M059J (cell line): ENCODE measurements at places on chromosomes 11 and 22. TPM values are rescaled to one million over a fixed set of nuclear protein-coding genes. Genes with fewer than 3 reads are reported as not detected.

GRCh38 chr11:121478895-121479697 is 26.3 kb upstream of the SORL1-AS1 start:
- no peak for DNase-seq

Gene CD59
- 611 and 742 TPM in 2 replicates for total RNA-seq

DNA sequence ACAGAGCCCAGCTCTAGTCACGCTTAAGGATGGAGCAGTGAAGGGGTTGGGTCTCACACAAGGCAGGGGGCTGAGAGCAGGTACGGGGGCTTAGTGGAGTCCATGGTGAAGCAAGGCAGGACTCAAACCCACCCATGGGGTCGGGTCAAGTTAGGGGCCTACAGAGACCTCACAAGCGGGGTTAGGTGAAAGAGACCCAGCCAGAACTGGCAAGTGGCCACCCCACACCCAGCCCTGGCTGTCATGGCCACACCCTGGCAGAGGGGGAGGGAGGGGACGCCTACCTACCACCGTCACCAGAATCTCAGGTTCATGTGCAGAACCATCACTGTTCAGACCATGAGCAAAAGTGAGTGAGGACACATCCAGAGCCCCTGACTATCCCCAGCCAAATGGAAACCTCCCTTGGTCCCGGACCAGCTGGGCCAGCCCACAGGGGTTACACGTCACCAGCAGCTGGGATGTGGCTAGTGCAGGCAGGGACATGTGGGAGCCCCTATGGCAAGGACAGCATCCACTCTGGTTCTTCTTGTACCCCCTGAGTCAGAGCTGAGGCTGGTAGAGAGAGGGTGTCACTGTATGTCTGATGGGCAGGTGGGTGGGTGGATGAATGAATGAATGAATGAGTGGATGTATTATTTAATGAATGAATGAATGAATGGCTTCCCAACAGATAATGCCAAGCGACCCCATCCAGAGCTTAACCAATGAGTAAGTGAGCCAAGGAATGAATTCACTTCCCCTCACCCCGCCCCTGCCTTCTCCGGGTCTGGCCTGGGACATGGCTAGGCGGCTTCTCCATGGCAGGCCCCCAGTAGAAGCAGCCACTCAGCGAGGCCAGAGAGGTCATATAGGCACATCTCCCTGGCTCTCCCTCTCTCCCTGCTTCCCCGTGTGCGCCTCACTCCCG is 681.6 kb downstream of the TBC1D22A start:
- no peak for DNase-seq

DNA sequence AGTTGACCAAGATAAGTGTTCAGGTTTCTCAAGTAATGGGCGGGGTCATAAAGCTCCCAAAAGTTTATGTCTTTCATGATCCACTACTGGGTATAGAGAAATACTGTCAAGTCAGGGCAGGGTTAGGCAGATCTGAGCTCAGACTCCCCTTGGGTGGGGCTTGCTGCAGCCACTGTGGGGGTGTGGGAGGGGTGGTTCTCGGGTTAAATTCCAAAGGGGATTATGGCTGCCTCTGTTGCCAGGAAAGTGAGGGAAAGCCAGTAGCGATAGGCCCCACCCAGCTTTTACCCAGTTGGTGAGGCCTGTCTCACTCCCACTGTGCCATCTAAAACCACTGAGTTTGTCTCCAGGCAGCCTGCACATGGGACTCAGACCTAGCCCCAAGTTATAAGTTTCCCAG is 37.8 kb downstream of the DLG2 start:
- no peak for DNase-seq

Gene FOLR2
- total RNA-seq = not detected in 2 replicates

GRCh38 chr11:11842421-11843008 is 743 bp downstream of the USP47 start:
- DNase-seq = peak; percentile 84

DNA sequence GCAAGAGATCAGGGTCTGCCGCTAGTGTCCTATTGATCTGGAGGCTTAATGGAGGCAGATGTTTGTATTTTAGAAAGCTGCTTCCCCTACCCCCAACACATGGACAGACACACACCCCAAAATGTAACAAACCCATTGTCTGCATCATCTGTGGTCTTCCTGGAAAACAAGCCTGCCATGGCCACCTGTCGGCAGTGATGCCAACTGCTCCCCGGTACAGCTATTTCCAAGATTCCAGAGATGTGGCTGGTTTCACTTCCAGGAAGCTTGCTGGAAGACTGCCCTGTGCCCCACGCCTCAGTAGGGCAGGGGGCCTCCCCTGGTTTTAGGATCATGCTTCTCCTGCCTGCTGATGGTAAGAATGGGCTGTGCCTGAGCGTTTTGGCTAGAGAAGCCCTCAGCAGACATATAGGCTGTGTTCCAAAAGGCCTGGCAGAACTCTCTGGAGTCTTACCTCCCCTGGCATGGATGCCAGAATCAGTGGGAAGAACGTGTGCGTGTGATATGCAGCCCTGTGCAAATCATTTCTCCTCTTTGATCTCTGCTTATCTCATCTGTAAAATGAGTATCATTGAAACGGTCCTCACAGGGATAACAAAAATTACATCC is 108.6 kb downstream of the FBXO7 start:
- DNase-seq = no peak

Gene KDM4E
- total RNA-seq = not detected in 2 replicates

- no peak for DNase-seq
These were observed 120.2 kb upstream of the TBCEL start for GRCh38 chr11:120903686-120904085.

- DNase-seq = no peak
These were observed 10.1 kb downstream of the LMO1 start for GRCh38 chr11:8253566-8253965.

- no peak for DNase-seq
These were observed 10.1 kb downstream of the SUSD2 start for GRCh38 chr22:24191381-24191841.

Gene PGGHG
- total RNA-seq = 5.2 and 8.5 TPM in 2 replicates

DNA sequence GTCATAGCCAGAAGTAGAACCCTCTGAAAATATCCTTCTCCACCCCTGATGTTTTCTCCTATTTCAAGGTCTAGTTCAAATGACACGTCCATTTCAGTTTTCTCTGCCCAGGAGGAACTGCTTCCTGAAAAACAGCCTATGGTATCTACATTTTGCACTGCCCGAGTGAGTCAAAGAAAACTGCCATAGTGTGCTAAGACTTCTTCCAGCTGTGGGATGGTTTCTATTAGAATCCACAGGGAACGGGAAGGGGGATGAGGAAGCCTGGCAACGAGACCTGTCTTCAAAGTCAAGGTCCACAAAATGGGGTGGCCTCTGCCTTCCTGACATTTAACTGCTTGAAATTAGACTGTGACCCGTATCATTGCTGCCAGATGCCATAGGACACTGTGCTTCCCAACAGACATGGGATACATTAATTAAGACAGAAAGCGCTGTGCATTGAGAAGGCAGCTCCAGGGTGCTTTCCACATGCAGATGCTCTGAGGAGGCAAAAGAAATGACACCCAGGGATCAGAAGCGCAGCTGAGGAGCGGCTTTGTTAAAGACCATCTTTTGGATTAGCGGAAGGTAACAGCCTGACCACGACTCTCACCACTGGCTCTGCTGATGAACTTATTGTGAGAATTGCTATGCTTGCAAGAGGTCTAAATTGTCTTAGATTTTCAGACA is 39.4 kb upstream of the NUP50 start:
- no peak for DNase-seq

- peak; percentile 12 for DNase-seq
These were observed 383.5 kb downstream of the SOX6 start for GRCh38 chr11:15972838-15973237.

- DNase-seq = no peak
These were observed 6.5 kb upstream of the B4GALNT4 start for GRCh38 chr11:362642-363442.

DNA sequence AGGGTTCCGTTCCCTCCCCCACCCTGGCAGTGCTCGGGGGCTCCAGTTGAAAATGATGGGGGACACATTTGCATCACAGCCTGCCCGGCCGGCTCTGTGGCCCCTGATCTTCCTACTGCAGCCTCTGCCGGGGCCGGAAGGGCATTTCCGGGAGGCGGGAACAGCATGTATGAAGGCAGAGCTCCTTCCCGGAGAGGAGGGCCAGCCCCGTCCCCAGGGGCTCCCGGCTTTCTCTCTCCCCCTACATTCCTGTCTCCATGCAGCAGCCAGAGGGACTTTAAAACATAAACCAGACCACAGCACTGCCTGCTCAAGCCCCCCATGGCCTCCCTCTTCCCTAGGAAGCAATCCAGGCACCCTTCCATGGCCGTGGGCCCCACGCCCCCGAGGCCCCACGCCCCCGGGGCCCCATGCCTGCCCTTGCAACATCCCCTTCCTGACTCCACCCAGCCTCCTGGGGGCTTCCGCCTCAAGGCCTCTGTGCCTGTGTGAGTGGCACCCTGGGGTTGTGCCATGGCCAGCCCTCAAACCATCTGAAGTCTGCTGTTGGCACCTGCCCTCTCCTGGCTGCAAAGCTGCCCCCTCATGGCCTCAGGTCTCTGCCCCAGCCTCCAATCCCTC is 73.1 kb downstream of the CDKN1C start:
- DNase-seq = no peak

- DNase-seq = no peak
These were observed 290.6 kb downstream of the JRKL start for GRCh38 chr11:96680211-96681018.

- DNase-seq = no peak
These were observed 4.6 kb downstream of the ART5 start for GRCh38 chr11:3637201-3637600.

DNA sequence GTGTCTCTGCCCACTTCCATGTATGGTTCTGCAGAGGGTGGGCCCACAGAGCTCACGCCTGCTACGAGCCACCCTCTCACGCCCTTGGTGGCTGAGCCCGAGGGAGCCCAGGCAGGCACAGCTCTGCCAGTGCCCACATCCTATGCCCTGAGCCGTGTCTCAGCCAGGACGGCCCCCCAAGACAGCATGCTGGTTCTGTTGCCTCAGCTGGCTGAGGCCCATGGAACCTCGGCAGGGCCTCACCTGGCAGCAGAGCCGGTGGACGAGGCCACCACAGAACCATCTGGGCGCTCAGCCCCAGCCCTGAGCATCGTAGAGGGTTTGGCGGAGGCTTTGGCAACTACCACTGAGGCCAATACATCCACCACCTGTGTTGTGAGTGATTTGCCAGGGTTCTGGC is 64.0 kb downstream of the OTOG start:
- DNase-seq = no peak

GRCh38 chr11:68342459-68343158 is 30.2 kb downstream of the LRP5 start:
- peak; percentile 62 for DNase-seq

Gene ALG9
- 39.7 and 40.3 TPM in 2 replicates for total RNA-seq

- DNase-seq = peak; percentile 74
These were observed 50.3 kb downstream of the CDKN1C start for GRCh38 chr11:2835296-2835695.

GRCh38 chr11:75721852-75722668 is 4.4 kb downstream of the MOGAT2 start:
- DNase-seq = no peak

Gene JAM3
- 6.1 and 7.3 TPM in 2 replicates for total RNA-seq
